ENCODE measurements at places on chromosomes 1 and 21.

DNA sequence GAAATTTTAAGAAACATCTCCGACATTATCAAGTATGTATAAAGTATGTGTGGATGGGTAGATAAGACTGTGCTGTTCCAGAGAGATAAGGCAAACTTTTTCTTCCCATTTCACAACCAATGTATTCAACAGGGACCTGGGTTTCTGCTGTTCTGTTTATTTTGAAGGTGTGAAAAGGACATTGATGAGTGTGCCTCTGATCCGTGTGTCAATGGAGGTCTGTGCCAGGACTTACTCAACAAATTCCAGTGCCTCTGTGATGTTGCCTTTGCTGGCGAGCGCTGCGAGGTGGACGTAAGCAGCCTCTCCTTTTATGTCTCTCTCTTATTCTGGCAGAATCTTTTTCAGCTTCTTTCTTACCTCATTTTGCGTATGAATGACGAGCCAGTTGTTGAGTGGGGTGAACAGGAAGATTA lies 174.0 kb downstream of the CRB1 start:
- no peak for DNase-seq

- no peak for DNase-seq
Measured at GRCh38 chr1:44483089-44483874, 78.2 kb downstream of the RNF220 start.

DNA sequence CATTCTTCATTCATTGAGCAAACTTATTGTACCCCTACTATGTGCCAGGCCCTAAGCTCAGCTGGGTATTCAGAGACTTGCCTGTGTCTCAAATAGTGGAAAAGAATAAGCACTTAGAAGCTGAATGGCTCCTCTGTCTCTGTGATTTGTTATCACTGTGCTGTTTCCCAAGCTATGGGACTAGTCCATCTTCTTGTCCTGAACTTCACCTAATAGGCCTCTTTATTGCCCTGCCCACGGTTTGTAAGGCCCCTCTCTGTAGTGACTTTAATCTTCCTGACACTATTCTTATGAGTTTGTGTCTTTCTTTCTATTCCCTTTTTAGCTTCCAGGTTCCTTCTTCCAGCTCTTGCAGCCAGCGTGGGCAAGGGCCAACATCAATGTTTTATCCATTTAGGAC lies 85.4 kb upstream of the LPGAT1 start:
- DNase-seq, result no peak

- DNase-seq, result no peak
Measured at GRCh38 chr1:200890818-200891773, 3.6 kb upstream of the INAVA start.

- no peak for DNase-seq
Measured at GRCh38 chr1:87115891-87116290, 201.5 kb downstream of the HS2ST1 start.

DNA sequence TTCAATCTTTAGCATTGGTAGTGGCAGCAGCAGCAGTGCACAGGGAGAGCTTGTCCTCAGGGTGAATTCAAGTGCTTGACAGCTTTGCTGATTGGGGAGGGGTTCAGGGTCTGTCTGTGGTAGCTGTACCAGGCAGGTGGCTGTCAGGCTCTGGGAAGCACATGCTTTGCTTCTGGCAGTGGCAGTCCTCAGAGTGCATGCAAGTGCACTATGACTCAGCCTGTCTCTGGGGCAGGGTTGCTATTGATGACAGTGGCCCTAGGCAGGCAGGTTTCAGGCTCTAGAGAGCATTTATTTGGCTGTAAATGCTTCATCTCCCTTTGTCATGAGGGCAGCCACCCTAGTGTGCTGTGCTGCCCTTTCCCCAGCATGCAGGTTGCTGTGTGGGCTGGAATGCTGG lies 251.9 kb upstream of the LRRC7 start:
- no peak for DNase-seq

- no peak for DNase-seq
Measured at GRCh38 chr1:21497466-21498061, 11.7 kb upstream of the ALPL start.

DNA sequence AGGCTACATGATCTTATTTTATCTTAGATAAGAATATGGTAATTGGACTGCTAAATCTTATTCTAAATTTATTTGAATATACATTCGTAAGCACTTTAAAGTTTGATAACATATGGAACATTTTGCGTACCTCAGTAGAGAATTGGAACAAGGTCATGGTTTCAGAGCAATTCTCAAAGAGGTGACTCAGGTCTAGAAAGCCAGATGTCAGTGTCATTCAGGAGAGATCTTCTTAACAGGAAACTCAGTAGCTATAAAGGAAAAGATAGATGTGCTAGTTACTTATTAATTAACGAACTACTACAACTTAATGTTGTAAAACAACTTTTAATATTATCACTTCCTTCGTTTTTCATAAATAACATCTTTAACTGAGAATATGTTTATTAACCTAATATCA lies 142.5 kb downstream of the USP25 start:
- no peak for DNase-seq

- DNase-seq, result no peak
Measured at GRCh38 chr1:22018583-22019559, 17.4 kb downstream of the CELA3A start.

DNA sequence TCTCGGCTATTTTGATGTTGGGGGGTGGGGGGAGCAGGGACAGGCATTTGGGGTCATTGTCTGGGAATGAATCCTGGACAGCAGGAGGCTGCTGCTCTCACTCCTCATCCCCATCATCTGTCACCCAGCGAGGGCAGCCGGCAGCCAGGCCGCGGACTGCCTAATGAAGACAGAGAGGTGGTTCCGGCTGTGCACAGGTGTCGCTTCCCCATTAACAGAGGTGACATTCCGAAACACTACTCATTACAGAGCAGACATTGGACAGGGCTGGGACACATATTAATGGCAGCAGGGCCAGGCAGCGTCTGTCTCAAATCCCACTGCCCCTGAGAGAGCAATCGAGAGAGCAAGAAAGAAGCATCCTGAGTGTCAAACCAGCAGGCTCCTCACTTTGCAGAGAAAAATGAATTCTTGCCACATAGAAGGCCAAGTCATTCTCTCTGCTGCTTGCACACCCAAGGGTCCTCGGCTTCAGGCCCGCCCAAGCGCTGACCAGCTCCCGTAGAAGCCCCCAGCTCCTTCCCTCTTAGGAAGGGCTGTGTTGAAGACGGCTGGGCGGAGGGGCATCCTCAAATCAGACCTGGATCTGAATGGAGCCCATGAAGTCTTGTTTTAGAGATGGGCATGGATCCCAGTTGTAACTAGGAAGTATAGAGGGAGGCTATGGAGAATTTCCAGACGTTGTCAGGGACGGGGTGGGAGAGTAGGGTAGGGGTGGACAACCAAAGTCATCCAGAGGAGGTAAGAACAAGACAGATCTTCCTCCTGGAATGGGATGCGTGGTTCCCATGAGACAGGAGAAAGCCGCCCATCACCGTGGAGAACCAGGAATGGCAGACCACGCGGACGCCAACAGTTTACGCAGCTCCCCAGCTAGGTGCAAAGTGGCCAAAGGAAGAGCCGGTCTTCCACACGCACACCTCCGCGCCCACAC lies 8.2 kb upstream of the LEMD1 start:
- no peak for DNase-seq

DNA sequence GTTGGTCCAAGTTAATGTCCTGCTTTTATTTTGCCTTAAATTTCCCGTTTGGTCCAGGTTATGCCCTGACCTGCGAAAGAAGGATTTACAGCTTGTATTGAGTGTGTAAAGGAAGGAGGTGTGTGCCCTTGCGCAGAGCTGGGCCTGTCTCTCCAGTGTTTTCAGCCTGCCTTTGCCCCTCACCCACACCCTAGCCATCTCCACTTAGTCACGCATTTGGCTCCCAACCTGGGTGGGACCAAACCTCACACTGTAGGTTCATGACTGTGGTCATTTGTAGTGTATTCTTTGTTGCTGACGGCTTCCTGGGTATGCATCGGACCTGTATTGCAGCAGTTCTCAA lies 572 bp upstream of the SRSF10 start:
- DNase-seq, result no peak

- DNase-seq, result no peak
Measured at GRCh38 chr1:204136814-204137213, 15.0 kb downstream of the ETNK2 start.

DNA sequence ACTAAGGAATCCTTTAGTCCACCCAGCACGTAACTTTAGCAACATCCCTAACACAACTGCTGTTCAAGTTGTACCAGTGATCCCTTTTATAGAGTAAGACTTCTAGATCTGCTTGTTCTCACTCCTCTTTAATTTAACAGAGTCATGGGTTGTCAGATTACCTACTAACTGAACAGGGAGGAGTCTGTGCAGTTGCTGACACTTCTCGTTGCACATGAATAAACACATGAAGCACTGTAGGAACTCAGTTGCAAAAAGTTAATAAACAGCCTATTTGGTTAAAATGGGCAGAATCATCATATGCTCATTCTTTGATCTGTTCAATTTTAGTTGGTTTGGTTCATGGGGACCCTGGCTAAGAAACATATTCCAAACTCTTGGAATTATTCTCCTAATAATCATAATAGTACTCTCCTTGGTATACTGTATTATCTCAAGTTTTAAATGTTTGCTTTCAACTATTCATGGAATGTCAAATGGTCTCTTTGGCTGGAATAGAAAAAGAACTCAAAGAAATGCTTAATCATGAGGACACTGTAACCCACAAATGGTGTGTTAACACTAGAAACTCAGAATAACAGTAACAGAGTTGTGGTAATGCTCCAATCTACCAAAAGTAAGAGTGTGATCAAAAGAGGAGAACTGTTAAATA lies 15.6 kb downstream of the PLPPR5 start:
- no peak for DNase-seq

DNA sequence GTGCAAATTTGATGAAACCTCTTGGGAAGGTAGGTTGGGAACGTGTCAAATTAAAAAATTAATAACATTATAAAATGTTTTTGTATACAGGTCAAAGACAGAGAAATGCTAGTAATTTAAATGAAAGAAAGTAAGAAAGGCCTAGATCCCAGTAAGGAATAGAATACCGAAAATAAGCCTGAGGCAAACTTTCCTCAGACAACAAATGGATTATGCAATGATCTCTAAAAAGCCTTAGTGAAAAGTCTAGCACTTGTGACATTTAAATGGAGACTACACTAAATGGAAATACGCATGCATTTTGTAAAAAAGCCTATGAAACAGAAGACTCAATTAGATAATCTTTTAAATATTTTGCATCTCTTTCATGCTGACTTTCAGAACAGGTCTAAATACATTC lies 138.5 kb upstream of the ZNHIT6 start:
- peak; percentile 91 for DNase-seq

DNA sequence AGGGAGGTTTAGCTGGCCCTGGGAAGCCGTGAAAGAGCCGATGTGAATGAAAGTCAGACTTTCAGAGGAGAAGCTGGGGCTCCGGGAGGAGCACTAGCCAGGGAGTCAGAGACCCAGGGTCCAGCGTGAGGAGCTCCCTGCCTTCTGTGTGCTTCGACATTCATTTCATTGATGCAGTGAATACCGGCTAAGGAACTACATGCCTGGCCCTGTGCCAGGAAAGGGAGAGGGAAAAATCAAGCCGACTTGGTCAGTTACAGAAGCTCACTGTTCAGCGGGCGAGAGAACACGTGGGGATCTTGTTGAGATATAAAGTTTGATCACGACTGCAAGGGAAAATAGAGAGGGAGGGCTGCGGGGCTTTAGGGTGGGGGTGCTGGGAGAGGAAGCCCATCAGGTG lies 76.7 kb upstream of the RUNX3 start:
- no peak for DNase-seq

DNA sequence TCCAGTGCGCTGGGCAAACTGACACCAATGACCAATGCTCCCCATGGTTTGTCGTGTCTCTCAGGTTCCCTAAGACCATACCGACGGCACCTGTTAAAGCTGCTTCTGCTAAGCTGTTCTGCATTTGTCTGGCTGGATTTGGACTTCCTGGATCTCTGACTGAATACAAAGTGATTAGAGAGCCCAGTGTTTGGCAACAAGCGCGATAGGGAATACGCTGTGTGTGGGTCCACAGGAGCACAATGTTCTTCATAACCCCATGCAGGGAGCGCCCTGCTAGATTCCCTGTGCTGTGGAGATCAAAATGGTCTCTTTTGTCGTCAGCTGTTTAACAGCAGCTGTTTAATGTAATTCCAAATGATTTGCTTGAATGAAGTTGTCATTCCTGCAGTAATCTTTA lies 26.0 kb upstream of the ESRRG start:
- DNase-seq, result no peak

GRCh38 chr1:90924982-90925381 lies 96.9 kb downstream of the ZNF644 start:
- no peak for DNase-seq

DNA sequence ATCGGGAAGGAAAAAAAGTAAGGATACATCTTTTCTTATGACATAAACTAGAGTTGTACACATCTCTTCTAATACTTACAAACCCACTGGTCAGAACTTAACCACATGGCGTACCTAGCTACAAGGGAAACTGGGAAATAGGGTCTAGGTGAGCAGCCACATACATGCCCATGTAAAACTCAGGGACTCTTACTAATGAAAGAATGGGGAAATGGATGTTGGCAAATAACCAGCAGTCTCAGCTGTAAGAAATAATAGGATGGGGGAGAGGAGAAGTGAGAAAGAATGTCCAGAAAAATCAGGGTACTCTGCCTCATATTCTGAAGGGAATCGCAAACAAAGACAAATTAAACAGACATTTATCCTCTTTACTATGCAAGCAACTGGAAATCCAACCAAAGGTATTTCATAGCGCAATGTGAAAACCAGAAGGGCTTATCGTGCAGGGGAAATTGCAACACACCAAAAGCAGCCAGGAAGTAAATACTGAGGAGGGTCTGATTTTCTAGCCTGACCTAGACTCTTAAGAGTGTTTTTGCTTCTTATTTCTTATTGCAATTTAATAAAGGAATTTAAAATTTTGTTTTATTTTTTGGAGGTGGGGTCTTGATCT lies 17.5 kb downstream of the GTF2B start:
- peak; percentile 48 for DNase-seq

- DNase-seq, result no peak
Measured at GRCh38 chr1:245124644-245125043, 30.1 kb upstream of the KIF26B start.

- DNase-seq, result no peak
Measured at GRCh38 chr1:167856711-167857418, 57.1 kb downstream of the ADCY10 start.

DNA sequence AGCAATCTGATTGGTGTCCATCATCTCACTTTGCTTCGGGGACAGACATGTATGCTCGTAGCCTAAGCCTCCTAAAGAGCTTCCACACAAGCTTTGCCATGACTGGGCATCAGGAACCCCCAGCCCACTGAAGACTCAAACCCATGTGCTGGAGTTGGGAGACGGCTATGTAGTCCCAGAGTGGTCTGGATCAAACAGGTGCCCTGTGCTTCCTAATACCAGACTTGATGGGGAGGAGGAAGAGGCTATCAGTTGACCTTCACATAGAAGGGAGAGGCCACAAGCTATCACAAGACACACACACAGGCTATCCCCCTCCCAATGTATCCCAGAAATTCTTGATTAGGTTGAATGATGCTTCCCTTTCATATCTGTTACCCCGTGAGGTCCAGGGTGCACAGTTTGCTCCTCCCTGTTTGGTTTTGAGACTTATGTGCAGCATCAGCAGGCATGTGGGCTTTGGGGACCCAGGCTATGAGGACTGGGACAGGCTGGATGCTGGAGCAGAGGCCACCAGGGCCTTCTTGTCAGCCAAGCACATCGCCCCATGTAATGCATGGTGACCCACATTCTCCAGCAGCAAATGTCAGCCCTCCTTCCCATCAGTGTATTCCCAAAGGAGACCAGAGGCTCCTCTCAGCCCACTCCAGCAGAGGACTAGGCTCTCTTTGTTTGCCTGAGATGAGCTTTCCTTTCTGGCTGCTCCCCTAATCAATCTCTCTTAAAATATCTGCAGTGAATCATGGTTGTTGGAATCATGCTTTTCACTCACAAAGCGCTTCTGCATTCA lies 159.8 kb downstream of the GRIK3 start:
- no peak for DNase-seq

- no peak for DNase-seq
Measured at GRCh38 chr21:32007456-32007855, 134.6 kb downstream of the HUNK start.

Data from SK-N-MC (cell line).